Body of pancreas (tissue), 4 donors: ENCODE measurements at places on chromosomes 6 and 20. TPM values are rescaled to one million over a fixed set of nuclear protein-coding genes. Genes with fewer than 3 reads are reported as not detected.
A peak's percentile ranks its signal among the peaks of the same experiment; 100 is the strongest.

- DNase-seq, result no peak
Observed at GRCh38 chr6:33758815-33759216, 12.1 kb upstream of the IP6K3 start.

DNA sequence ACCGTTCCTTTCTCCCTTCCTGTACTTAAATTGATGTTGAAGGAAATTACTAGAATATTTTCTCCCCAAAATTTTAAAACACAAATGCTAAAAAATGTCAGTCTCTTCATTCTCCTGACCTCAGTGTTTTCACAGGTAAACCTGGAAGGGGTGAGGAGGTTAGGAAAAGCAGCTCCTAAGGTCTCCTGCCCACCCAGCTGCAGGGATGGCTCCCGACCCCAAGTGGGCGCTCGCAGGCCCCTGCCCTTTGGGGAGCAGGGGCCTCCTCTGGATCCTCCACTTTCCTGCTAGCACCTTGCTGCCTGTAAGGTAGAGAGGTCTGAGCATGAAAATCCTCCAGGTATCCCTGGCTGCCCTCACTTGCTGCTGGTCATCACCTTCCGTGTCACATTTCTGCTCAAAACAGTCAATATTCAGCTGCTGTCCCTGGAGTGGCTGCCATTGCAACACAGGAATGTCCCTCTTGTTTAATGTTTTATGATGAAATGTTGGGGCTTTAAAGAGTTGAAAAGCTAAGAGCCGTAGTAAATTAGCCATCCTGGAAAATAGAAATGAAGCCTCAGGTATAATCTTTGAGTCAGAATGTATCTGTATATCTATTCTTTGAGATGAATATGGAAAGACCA lies 10.9 kb upstream of the HSP90AB1 start:
- no peak for DNase-seq

DNA sequence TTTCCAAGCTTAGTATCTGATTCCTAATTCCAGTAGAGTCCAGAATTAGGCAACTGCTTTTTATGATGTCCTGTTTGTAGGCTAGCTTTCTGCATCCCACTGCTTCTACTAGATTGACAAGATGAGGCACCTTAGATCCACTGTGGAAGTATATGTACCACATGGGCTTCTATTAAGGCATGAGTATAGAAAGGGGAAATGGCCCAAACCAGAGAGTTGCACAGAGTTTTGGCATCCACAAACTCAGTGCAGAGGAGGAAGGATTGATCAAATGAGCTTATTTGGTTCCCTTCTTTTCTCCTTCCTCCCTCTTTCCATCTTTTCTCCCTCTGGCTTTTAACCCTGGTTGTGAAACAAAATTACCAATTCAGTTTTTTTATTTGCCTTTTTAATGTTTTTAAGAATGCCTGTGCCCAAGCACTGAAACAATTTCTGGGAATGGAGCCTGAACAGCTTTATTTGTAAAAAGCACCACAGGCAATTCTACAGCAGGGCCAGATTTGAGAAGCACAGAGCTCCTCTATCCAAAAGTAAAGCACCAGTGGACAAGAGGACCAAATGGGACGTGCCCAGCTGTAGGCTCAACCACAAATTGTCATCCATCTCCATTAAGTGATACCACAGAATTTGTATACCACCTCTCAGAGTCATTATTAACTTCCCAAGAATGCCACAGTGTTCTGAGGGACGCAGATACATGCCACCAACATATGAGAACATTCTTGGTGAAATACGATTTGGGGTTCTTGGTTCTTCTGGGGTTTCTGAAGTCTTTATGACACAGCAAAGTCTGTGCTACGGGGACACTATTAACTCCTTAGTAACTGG lies 969.1 kb downstream of the KIF16B start:
- no peak for DNase-seq

DNA sequence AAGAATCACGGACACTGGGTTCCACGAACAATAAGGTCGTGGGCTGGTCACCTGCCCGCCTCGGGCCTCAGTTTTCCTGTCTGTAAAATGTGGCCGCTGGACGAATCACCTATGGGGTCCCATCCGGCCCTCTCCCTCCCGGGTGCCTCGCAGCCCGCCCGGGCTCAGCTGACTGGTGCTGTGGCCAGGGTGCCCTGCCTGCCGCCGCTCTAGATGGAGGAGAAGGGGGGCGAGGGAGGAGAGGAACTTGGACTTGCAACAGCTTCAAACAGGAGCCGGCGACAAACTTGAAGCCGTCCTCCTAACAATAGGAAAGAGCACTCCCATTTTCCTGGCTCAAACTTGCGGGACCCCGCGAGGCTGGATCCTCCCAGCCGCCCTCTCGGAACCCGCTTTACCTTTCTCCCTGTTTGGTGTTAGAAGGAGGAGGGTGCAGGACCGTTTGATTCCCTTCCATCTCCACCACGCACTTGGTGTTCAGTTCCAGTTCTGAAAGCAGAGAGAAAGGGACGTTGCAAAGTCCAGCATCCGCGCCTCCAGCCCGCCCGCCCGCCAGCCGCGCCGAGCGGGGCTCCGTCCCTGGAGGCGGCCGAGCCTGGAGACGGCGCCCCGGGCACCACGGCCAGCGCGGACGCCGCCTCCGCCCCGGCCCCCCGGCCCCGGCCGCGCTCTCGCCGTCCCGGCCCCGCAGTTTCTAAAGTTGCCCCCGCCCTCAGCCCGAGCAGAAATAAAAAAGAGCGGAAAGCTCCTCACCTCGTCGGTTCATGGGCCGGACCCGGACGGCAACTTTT lies 584 bp downstream of the KIF13A start:
- peak; percentile 66 for DNase-seq

DNA sequence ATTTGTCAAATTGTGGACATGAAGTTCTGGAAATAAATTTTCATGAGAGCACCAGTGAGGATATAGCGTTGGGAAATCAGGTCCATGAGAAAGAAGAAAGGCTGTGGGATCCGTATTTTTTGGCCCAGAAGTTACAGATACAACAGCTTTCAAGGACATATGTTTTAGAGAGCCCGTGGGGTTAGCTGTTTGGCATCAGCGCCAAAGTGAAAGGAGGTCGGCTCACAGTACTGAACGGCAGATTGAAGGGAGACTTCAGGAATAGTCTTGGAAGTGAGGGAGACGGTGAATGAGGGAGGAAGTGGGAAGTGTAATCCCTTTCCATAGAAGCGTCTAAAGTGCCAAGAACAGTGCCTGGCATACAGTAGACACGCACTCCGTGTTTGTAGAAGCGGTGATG lies 31.8 kb downstream of the ZDHHC14 start:
- no peak for DNase-seq

- DNase-seq, result no peak
Observed at GRCh38 chr20:40811660-40812414, 122.8 kb upstream of the MAFB start.

GRCh38 chr6:22926790-22927354 lies 357.5 kb downstream of the HDGFL1 start:
- no peak for DNase-seq

DNA sequence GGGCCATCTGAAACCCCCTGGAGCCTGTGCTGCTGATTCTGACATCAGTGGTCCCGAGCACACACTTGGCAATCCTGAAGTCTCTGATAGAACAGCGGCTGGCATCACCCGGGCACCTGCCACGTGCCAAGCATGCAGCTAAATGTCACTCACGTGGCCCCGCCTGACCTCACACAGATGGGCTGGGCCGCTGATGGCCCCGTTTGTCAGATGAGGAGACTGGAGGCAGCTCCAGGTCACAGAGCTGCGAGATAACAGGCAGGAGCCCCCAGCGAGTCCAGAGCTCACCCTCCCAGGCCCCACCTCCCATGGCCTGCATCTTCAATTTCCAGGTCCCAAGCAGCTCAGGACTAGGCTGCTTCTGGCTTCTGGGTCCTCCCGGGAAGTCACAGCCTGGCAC lies 67.2 kb downstream of the YTHDF1 start:
- no peak for DNase-seq

GRCh38 chr6:109523478-109523877 lies 40.5 kb upstream of the ZBTB24 start:
- no peak for DNase-seq

DNA sequence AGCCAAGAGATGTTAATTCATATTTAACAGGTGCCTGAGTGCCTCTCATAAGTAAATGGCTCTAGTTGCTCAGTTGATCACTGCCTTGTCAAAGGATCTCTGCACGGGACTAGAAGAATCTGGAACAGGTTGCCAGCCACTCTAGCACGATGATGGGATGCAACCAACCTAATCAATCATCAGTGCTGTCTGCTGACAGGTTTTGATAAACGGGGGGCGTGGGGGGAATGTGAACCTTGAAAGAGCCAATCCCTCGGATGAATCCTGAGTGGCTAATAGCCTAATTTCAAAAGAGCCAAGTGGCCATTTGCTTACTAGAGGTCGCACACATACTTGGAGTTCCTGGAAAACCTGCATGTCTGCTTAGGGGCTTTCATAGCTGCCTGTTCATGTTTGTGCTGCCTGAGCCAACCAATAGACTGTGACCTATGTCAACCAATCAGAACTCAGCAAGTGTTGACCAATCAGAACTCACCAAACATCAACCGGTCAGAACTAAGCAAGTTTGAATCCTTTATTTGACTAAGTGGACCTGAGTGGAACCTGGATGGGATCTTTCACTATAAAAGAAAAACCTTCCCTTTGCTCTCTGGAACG lies 43.5 kb upstream of the ECI2 start:
- no peak for DNase-seq

The GSTA2 gene
- total RNA-seq, result 76.1 TPM

The PNLDC1 gene
- 0.52 TPM for total RNA-seq

The SLC17A2 gene
- total RNA-seq, result not detected

The NKAIN4 gene
- not detected for total RNA-seq

The C6orf132 gene
- total RNA-seq, result 22.1 TPM

The CAP2 gene
- 5.7 TPM for total RNA-seq

The KIAA0408 gene
- 1.3 TPM for total RNA-seq

The IL17F gene
- total RNA-seq, result not detected

The KIFC1 gene
- 0.66 TPM for total RNA-seq
